ENCODE measurements at places on chromosomes 16 and 17.

DNA sequence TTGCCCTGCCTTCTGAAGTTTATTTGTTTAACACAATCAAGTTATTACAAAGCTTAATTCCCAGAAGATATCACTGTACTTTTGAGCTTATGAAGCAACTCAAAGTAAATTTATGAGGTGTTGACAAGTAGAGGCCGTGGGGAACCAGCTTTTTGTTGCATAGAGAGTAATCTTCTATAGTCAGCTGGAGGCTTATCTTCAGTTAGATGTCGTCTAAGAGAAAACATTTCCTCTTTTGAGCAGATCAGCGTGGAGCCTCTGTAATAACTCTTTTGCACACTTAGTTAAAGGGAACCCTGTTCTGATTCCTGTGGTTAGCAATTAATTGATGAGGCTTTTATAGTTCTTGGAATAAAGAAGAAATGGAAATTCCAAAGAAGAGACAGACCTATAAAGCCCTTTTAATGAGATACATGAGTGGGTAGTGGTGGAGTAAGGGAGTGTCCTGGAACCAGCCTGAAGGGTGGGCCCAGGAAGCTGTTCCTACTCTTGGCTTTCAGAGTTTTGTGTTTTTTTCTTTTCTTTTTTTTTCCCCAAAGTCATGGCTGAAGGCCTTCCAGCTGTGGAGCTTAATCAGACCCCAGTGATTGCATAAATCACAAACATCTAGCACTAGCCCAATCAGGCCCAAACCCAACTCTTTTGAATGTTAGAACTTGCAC lies 28.9 kb upstream of the MAP3K14 start:
- DNase-seq, result no peak

DNA sequence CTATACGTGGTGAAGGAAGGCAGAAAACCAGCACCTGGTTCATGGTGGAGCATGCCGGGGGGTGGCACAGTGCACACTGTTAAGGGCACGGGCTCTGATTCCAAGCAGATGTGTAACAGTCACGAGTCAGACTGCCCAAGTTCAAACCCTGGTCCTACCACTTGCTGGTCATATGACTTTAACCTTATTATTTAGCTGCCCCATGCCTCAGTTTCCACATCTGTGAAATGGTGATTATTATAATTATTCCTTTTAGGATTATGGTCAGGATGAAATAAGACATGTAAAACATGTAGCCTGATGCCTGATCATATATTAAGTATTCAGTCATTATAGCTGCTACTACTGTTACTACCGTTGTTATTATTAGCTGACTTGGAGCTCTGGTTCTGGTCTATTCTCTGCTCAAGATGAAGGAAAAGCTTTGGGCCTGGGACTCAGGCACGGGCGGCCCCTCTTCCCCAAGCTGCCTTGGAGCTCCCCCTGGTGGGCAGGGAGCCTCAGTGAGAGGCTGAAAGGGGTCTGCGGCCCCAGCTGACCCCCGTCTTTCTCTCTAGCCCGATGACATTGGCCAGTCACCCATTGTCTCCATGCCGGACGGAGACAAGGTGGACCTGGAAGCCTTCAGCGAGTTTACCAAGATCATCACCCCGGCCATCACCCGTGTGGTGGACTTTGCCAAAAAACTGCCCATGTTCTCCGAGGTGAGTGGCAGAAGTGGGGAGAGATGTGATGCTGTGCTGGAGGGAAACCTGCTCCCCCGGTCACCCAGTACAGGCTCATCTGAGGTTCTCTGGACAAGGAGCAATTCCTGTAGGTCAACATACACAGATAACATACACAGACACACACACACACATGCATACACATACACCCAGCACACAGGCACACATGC lies 14.0 kb downstream of the NR1D1 start:
- DNase-seq, result peak; percentile 46

GRCh38 chr16:369275-369865 lies 968 bp downstream of the MRPL28 start:
- no peak for DNase-seq

- DNase-seq, result no peak
These were observed 21.4 kb upstream of the C17orf113 start for GRCh38 chr17:42071810-42072209.

GRCh38 chr16:31134091-31134571 lies 1.4 kb downstream of the PRSS8 start:
- DNase-seq, result no peak

GRCh38 chr16:55291847-55292246 lies 32.2 kb upstream of the IRX6 start:
- no peak for DNase-seq

GRCh38 chr17:44198721-44199552 lies 747 bp downstream of the ATXN7L3 start:
- peak; percentile 49 for DNase-seq

GRCh38 chr17:72386619-72387237 lies 265.9 kb downstream of the SOX9 start:
- DNase-seq, result no peak

DNA sequence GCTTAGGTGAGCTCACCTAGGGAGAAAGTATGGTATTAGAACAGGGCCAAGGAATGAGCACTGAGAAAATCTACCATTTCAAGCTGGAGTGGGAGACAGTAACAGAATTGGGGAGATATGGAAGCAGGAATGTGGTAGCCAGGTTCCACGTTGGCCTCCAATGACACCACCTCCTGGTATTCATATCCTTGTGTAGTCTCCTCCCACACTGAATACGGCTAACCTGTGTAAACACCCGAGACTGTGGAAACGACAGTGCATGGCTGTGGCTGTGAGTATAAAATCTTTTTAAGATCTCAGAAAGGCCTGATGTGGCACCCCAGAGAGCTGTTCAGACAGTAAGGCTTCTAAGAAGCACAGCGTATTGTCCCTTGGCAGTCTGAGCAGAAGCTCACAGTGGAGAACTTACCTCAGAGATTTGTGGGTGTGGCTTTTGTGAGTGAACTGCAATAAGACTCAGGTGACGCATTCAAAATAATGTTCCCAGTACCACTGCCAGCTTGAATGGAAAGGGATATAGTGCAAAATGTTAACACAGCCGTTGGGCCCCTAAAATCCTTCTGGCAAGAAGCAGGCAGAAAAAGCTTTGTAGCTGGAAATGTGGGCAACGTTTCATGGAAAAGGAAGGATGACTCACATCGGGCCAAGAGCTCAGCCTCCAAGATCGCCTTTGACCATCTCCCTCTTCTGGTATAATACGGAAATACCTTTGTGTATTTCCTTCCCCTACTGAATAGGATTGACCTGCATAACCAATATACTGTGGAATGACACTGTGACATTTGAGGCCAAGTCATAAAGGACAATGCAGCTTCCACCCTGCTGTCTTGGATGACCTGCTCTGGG lies 14.4 kb downstream of the SDR42E1 start:
- no peak for DNase-seq

- DNase-seq, result no peak
These were observed 13.9 kb downstream of the SARM1 start for GRCh38 chr17:28385406-28385805.

- no peak for DNase-seq
These were observed 33.1 kb downstream of the HS3ST2 start for GRCh38 chr16:22847100-22847499.

GRCh38 chr17:80000136-80000535 lies 35.5 kb downstream of the TBC1D16 start:
- no peak for DNase-seq

DNA sequence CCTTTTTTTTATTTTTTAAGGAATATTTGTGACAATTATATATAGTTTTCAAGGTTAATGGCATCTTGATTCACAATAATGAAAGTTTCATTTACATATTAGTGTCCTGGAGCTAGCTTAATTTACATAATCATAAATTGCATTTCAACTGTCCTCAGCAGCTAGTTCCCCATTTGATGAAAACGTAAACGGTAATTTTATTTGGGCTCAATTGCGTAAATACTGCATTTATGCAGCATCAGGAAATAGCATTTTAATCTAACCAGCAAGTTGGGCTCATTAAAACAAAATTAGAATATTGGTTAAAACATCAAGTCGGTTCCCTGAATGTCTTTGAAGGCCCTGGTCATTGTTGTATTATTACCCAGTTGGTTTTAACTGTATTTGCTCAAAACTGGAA lies 136.8 kb upstream of the CDH5 start:
- no peak for DNase-seq

GRCh38 chr16:11774065-11774626 lies 22.9 kb downstream of the ZC3H7A start:
- DNase-seq, result no peak

- DNase-seq, result no peak
These were observed 1.5 kb downstream of the MYBBP1A start for GRCh38 chr17:4553669-4554068.

DNA sequence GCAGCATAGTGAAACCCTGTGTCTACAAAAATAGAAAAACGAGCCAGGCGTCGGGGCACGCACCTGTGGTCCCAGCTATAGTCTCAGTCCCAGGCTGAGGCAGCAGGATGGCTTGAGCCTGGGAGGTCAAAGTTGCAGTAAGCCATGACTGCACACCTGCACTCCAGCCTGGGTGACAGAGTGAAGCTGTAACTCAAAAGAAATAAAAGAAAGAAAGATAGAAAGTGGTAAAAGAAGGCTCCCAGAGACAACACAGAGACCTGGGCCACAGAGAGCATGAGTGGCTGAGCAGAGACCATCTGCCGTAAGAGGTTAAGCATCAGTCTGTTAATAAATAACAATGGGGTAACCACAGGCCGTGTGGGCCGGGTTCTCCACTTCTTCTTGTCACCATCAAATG lies 15.3 kb upstream of the HEXD start:
- DNase-seq, result no peak

DNA sequence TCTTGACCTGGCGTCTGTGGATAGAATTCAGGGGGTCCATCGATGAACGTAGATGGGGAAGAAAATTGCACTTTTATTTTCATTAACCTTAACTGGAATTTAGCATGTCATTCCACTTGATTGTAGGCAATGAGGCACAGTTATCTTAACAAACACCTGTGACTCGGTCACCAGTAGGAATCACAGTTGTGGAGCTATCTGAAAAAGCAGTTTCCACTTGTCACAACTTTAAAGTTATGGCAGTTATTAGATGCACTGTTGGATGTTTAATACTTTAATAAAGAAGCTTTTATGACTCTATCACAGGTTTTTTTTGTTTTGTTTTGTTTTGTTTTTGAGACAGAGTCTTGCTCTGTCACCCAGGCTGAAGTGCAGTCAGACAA lies 83.7 kb upstream of the LGALS9 start:
- DNase-seq, result no peak

GRCh38 chr16:25009822-25010221 lies 5.3 kb downstream of the ARHGAP17 start:
- DNase-seq, result no peak

- DNase-seq, result no peak
These were observed 147.6 kb downstream of the XYLT1 start for GRCh38 chr16:17323171-17323570.

GRCh38 chr16:62913924-62914323 lies 877.7 kb upstream of the CDH8 start:
- no peak for DNase-seq

GRCh38 chr16:68739964-68740627 lies 3.0 kb downstream of the CDH1 start:
- no peak for DNase-seq

DNA sequence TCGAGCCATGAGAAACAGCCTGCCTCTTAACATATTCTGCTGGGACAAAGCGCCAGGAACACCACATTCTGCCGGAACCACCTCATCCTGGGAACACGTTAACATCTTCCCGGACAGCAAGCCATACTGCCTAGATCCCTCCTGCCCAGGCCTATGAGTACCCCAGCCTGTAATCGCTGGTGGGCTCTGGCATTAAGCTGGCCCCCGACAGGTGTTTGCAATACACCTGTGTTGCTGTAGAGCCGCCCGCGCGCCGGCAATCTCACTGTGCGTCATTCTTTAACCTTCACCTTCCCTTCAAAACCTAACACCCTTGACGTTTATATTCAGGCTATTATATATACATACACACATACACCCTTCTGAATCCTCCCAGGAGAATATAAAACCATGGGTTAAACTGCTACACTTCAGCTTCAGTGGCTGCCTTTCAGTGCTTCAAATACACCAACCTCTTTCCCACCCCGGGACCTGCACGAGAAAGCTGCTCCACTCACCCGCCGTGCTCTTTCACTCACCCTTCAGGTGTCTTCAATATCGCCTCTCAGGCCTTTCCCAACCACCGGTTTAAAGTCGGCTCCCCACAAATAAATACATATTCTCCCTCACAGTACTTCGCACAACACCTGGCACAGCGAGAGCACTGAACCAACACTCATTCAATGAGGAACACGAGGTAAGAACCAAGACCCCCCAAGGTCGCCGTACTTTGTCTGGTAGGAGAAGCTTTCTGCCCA lies 1.0 kb upstream of the ENDOV start:
- DNase-seq, result no peak

- no peak for DNase-seq
These were observed 1046.5 kb upstream of the RBFOX1 start for GRCh38 chr16:6286176-6286575.

DNA sequence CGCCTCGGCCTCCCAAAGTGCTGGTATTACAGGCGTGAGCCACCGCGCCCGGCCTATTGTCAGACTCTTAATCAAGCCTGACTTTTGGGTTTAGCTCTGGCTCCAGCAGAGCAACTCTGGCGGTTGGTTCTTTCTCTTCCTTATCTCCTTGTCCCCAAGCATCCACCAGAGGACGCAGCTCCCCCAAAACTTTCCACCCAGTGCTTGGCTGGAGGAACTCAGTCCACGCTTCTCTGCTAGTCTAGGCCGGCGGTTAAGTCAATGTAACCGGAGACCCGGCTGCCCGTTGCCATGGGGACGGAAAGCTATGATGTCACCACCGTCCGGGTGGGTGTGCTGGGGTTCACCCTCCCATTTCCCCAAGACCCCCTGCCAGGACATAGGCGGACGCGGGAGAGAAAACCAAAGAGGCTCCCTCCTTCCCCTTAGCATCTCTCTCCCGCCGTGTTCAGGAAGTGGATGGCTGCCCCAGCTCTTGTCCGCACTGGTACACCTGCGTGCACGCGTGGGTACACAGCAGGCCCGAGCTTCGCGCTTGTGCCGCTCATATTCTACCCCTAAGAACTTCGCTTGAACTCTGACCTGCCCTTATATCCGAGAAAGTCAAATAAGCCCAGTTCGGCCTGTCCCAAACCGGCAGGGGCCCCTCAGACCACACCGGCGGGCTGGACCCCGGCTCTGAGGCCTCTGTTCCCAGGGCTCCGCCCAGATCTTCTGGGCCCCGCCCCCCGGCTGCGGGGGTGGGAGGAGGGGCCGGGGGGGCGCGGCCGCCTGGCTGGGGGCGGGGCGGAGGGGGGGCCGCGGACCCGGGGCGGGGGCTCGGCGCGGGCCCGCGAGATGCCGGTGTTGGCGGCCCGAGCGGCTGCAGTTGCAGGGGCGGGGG lies at the start of gene RND2:
Gene RND2 (plus strand): TSS at position 825 of the 883 bp plus-strand sequence. CDS start 117 bp downstream, outside the sequence.
- DNase-seq, result peak; percentile 94

DNA sequence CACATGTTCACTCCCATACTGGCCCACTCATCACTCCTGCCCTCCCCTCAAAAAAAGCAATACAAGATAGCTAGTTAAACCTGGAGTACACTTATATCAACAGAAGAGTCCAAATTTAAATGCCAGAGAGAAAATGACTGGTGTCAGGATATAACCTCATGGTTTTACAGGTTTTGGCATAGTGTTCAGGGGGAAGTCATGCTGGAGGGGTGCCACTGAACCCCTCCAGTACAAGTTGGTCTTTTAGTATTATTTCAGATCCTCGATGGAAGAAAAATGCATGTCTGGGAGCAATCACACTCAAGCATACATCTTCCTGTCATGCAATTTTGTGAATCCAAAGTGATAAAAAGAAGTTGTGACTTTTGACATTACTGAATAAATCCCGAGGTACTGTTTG lies 10.5 kb downstream of the NACA2 start:
- DNase-seq, result no peak

- no peak for DNase-seq
These were observed 26.1 kb upstream of the ZNF750 start for GRCh38 chr17:82865774-82866395.

Measured in CD8-positive, alpha-beta memory T cell (primary cell).